ENCODE measurements at places on chromosomes 5 and 9.
A peak's percentile ranks its signal among the peaks of the same experiment; 100 is the strongest.

GRCh38 chr5:32831624-32832023 is 120.5 kb downstream of the NPR3 start:
- DNase-seq: no peak

GRCh38 chr9:10045598-10045997 is 567.2 kb downstream of the PTPRD start:
- DNase-seq: no peak

GRCh38 chr9:129916707-129917106 is 81.4 kb downstream of the USP20 start:
- DNase-seq: no peak

- peak; percentile 40 for DNase-seq
Observed at GRCh38 chr5:107104040-107104995, 566.4 kb downstream of the EFNA5 start.

DNA sequence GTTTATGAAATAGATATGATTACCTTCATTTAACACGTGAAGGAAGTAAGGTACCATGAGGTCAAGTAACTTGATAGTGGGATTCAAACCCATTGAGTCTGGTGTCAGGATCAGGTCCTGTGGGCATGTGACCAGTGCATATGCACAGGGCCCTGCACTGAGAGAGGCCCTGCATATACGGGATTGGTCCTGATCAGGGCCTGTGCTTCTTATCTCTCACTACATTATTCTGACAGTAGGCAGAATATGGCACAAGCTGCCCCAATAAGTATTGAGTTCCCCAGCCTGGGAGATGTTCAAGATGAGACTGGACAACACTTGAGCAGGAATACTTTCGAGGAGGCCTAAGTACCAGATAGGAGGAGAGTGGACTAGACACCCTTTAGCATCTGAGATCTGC is 44.0 kb downstream of the GALNT10 start:
- no peak for DNase-seq

GRCh38 chr9:95459851-95460517 is 56.8 kb downstream of the PTCH1 start:
- no peak for DNase-seq

- DNase-seq: peak; percentile 40
Observed at GRCh38 chr5:131328536-131329285, 64.9 kb downstream of the CDC42SE2 start.

GRCh38 chr5:142869886-142870285 is 99.7 kb downstream of the ARHGAP26 start:
- peak; percentile 85 for DNase-seq

DNA sequence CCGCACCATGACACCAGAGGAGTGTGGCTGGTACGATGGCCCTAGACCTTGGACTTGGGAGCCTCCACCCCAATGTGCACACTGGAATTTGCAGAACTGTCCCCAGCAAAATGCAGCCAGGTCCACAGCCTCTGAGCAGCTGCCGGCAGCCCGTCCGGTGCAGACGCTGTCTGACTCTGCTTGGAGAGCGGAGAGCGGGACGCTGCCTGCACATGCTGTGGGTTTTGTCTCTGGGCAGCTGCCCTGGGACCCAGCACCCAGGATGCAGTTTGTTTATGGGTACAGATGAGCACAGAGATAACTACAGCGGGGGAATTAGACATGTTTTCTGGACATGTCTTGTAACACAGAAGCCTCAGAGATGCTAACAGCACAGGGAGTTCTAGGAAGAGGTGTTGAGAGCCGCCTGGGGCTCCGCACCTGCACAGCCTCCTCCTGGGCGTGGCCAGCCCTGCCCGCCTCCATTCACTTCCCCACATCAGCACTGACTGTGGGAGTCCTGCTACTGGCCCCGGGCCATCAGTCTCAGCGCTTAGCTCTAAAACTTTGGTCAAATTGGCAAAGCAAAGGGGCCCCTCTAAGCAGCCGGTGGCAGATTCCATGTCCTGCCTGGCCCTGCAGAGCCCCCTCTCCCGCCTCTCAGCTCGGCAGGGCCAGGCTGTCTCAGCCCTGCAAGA is 159.6 kb downstream of the IRX2 start:
- DNase-seq: peak; percentile 79

GRCh38 chr5:147780924-147781573 is 1.5 kb downstream of the JAKMIP2 start:
- no peak for DNase-seq

GRCh38 chr5:109812698-109813097 is 123.0 kb downstream of the MAN2A1 start:
- DNase-seq: no peak

GRCh38 chr5:35416217-35416988 is 186.1 kb upstream of the PRLR start:
- no peak for DNase-seq

- no peak for DNase-seq
Observed at GRCh38 chr9:27162045-27162444, 53.0 kb downstream of the TEK start.

DNA sequence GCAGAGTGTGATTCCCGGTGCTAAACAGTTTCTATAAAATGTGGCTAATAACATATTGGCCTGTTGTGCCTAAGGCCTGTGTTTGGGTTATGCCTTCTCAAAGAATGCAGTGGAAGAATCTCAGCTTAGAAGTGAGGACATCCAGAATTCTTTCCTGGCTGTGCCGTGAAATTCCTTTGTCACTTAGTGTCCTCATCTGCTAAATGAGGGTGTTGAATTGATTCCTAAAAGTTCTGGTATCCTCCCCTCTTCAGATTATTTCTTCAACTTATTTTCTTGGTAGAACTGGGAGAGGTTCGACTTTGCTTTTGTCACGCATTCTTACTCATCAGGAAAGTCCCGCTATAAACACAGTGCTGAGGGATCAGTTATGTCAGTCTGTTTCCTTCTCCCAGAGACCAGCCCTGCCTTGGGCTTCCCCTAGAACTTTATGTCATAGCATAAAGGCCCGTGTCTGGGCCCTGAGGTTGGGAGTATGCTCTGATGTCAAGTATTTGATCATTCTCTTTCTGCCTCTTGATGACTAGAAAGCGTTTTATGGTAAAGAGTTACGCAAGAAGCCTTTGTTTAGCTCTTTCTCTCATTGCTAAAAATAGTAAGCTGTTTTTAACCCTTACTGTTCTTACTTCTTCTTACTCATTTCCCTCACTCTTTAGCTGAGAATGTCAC is 29.5 kb downstream of the MTAP start:
- no peak for DNase-seq

GRCh38 chr9:104875320-104875719 is 52.6 kb downstream of the ABCA1 start:
- DNase-seq: no peak

DNA sequence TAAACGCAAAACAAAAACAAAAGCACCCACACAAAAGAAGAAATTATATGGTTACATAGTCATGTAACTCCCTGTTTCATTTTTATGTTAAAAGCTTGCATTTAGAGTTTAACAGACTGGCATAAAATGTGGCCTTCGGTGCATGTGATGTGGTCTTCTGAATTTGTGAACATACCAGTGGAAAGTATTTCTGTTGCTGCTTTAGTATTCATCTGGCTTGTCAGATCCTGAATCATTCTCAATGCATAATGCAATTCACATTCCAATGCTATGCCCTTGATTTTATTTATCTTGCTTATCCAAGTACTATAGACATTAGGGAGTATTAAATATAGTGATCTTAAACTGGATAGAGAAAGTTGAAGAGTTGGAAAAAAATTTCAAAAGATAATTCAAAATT is 740.2 kb upstream of the ZNF608 start:
- DNase-seq: no peak

- no peak for DNase-seq
Observed at GRCh38 chr5:80935811-80936385, 24.3 kb upstream of the RASGRF2 start.

DNA sequence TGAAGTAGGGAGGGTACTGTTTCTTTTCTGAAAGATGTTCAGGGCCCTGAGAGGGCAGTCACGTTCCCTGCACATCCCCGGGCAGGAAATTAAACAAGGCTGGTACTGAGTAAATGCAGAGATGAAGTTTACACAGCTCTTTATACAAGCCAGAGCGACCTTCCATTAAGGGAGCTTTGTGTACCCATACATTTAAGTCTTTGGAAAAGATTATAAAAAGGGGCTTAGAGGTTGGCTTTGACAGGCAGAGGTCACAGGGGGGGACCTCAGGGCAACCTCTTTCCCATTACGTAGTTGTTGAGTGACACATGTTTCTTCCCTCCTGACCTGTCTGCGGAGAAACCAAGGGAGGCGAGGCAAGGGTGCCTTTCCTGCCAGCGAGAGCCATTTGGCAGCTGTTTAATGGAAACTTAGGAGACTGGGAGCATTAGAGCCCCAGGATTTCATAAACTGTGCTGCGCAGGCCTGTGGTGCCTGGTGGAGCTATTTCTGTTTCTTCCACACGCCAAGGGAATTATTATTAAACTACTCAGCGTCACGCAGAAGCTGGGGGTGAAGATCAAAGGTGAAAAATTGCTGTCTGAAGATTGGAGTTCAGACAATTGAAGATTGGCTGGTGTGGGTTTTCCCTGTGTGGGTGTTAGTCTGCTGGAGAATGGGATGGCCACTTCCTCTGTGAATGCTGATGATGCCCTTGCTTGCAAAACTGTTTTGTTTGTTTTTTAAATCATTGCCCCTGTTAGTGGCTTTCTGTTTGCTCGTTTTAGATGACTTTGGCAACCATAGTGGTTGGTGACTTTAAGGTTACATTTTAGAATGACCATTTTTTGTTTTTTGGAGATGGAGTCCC is 3.2 kb upstream of the SMIM32 start:
- no peak for DNase-seq

- DNase-seq: no peak
Observed at GRCh38 chr5:163502521-163502920, 2.9 kb upstream of the MAT2B start.

DNA sequence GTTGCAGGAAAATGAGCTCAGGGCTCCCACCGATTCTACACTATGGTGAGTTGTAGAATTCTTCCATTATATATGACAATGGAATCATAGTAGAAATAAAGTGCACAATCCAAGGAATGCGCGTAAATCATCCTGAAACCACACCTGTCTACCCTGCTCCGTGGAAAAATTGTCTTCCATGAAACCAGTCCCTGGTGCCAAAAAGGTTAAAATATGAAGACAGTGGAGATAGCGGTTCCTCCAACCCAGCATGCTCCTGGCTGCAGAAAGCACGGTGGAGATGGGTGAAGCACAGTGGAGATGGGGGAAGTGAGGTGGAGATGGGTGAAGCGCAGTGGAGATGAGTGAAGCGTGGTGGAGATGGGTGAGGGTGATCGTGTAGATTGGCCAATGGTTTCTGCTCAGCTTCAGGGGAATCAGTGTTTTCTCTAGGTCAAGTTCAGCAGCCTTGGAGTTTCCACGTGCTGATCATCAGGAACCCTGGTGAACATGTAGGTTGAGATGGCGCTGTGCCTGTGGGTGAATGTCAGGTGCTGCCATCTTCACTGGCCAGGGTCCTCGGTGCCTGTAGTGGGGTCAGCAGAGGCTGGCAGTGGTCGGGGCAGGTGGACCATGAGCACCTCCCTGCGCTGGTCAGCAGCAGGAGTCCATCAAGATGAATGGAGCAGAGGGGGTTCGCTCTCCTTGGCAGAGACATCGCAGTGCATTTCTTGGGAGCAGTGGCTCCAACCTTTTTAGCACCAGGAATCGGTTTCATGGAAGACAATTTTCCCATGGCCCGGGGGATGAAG is 20.3 kb downstream of the PAEP start:
- DNase-seq: no peak
